H4 (cell line): ENCODE measurements at places on chromosomes 16 and 17. TPM values are rescaled to one million over a fixed set of nuclear protein-coding genes. Genes with fewer than 3 reads are reported as not detected.
A peak's percentile ranks its signal among the peaks of the same experiment; 100 is the strongest.

The AHSP gene
- not detected in 2 replicates for total RNA-seq

The CTF1 gene
- total RNA-seq = not detected in 2 replicates

The NEUROD2 gene
- total RNA-seq = 0.02 TPM in 1 of 2 replicates, not detected in the other

The CLEC3A gene
- total RNA-seq = 10.9 TPM in 2 replicates

GRCh38 chr17:18361837-18362697, 1.3 kb downstream of the SHMT1 start:
- DNase-seq = no peak

DNA sequence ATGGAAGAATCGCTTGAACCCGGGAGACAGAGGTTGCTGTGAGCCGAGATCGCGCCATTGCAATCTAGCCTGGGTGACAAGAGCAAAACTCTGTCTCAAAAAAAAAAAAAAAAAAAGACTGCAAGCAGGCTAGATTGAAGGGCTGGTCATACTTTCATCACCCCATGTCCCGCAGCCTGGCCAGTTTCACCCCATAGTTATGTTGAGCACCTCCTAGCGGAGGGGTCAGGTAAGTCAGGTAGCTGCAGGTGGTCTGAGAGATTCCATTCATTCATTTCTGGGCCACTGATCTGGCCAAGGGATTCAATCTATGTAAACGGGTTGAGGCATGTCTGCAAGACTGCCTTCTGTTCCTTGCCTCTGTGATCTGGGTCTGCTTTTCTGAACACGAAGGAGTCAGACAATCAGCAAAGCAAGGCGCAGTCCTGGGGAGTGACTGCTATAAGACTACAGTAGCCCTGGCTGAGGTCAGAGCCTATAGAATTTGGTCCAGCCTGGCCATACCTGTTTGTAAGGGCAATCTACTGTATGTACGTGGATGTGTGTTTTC, 23.6 kb upstream of the BPTF start:
- no peak for DNase-seq

DNA sequence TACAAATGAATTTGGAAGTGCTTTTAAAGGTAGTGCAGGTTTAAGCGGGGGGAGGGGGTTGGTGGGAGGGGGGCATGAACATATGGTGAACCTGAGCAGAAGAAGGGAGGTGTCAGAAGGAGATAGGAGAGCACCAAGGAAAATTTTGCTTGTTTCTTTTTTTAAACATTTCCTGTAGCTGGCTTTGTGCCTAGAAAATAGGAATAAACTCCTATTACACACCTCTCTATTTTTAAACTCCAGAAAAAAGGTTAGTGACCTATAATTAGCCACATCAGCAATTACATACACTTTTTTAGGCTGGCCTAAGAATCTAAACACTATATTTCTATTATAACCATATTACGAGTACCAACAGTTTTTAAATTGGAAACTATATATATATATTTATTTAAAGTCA, 159.1 kb downstream of the SKAP1 start:
- DNase-seq = no peak

GRCh38 chr17:68596411-68596945, 4.7 kb downstream of the FAM20A start:
- no peak for DNase-seq

GRCh38 chr17:47287068-47287467, 33.4 kb downstream of the ITGB3 start:
- no peak for DNase-seq

GRCh38 chr16:66250686-66251431, 115.6 kb upstream of the CDH5 start:
- peak; percentile 56 for DNase-seq

DNA sequence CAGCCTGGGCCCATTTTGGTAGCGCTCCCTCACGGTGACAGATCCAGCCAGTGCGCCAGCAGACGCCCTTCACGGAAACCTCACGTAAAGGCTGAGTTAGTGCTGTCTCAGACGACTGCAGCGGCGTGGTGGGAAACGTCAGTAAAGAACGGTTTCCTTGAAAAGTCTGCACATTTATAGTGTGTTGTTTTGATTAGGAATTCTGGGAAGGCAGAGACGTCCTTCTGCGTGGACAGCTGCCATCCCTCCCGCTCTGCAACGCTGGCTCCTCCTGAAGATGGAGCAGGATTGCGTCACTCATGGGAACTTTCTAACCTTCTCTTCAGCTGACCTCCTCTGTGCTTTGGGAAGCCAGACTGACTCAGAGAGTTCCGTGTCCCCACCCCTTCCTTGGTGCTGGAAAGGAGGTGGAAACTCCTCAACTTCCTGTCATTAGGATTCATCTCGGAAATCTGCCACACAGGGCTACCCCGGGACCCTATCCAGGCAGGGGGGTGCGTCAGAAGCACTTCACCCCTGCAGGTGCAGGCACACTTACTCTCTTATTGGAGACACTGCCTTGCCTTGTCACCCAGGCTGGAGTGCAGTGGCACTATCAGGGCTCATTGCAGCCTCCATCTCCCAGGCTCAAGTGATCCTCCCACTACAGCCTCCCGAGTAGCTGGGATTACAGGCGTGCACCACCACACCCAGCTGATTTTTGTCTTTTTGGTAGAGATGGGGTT, 24.3 kb upstream of the CRISPLD2 start:
- no peak for DNase-seq

DNA sequence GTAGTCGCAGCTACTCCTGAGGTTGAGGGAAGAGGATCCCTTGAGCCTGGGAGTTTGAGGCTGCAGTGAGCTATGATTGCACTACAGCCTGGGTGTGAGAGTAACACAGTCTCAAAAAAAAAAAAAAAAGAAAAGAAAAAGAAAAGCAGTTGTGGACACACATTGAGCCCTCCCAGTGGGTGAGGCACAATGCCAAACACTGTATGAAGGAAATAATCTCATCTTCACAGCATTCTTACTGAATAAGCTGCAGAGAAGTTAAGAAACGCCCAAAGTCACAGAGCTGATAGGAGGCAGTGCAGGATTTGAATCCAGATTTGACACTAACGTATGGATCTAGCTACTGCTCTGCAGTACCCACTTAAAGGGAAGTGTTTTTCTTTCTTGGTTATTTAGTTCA, 5.9 kb upstream of the LYZL6 start:
- DNase-seq = no peak
